ENCODE measurements at places on chromosomes 13 and 19.

DNA sequence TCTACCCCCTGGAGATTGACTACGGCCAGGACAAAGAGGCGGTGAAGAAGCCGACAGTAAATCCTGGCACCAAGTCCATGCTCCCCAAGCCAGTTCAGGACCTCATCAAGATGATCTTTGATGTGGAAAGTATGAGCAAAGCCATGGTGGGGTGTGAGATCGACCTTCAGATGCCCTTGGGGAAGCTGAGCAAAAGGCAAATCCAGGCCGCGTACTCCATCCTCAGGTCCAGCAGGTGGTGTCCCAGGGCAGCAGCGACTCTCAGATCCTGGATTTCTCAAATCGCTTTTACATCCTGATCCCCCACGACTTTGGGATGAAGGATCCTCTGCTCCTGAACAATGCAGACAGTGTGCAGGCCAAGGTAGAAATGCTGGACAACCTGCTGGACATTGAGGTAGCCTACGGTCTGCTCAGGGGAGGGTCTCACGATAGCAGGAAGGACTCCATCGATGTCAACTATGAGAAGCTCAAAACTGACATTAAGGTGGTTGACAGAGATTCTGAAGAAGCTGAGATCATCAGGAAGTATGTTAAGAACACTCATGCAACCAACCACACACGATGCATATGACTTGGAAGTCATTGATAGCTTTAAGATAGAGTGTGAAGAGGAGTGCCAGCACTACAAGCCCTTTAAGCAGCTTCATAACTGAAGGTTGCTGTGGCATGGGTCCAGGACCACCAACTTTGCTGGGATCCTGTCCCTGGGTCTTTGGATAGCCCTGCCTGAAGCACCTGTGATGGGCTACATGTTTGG is 24.0 kb upstream of the ANKRD10 start:
- no peak for DNase-seq

GRCh38 chr19:43779147-43779819 is 1.5 kb downstream of the KCNN4 start:
- DNase-seq: no peak

DNA sequence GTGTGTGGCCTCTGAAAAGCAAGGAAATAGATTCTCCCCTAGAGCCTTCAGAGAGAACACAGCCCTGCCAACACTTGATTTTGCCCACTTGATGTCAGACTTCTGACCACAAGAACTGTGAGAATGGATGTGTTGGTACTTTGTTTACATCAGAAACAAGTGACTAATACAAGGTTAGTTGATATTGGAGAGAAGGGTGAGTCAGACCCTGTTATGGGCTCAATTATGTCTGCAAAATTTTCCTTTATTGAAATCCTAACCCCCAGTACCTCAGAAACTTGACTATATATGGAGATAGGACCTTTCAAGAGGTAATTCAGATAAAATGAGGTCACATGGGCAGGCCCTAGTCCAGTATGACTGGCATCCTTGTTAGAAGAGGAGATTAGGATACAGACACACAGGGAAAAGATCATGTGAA is 226.7 kb downstream of the RFC3 start:
- DNase-seq: no peak

DNA sequence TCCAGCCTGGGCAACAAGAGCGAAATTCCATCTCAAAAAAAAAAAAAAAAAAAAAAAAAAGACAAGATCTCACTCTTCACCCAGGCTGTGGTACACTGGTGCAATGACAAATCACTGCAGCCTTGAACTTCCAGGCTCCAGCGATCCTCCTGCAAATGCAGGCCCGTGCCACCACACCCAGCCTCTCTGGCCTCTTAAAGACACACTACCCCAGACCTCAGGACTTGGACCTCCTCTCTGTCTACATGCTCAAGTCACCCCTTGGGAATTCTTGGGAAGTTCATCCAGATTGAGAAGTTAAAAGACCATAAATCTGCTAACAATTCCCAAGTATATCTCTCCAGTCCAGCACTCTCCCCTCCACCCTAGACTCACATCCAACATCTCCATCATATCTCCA is 10.6 kb upstream of the HIPK4 start:
- no peak for DNase-seq
